Smooth muscle cell of the pulmonary artery (primary cell): ENCODE measurements at places on chromosomes 12 and 14. TPM values are rescaled to one million over a fixed set of nuclear protein-coding genes. Genes with fewer than 3 reads are reported as not detected.

Gene GDF3
- total RNA-seq = not detected in 2 replicates

Gene ACVR1B
- total RNA-seq = 16.4 and 18.4 TPM in 2 replicates

Gene RPL10L
- total RNA-seq = not detected in 2 replicates

Gene AQP6
- total RNA-seq = 0.10 and 0.20 TPM in 2 replicates

Gene SAMD4A
- 29.7 and 30.0 TPM in 2 replicates for total RNA-seq

Gene TAS2R9
- not detected in 2 replicates for total RNA-seq
